ENCODE measurements at places on chromosomes 4 and X. TPM values are rescaled to one million over a fixed set of nuclear protein-coding genes. Genes with fewer than 3 reads are reported as not detected.

Gene RAB40A
- total RNA-seq = 0.21 TPM

Gene IL1RAPL1
- not detected for total RNA-seq

Gene FBXO8
- 33.7 TPM for total RNA-seq

Gene FSTL5
- not detected for total RNA-seq

Gene GPRASP2
- 8.2 TPM for total RNA-seq

Gene NUDT11
- 5.5 TPM for total RNA-seq

Gene CFAP47
- total RNA-seq = 0.07 TPM

Gene NR3C2
- total RNA-seq = 0.34 TPM

Gene ANXA10
- total RNA-seq = not detected

Measured in nasal cavity respiratory epithelium epithelial cell of viscerocranial mucosa (primary cell).